ENCODE measurements at places on chromosomes 4 and X. TPM values are rescaled to one million over a fixed set of nuclear protein-coding genes. Genes with fewer than 3 reads are reported as not detected.

DNA sequence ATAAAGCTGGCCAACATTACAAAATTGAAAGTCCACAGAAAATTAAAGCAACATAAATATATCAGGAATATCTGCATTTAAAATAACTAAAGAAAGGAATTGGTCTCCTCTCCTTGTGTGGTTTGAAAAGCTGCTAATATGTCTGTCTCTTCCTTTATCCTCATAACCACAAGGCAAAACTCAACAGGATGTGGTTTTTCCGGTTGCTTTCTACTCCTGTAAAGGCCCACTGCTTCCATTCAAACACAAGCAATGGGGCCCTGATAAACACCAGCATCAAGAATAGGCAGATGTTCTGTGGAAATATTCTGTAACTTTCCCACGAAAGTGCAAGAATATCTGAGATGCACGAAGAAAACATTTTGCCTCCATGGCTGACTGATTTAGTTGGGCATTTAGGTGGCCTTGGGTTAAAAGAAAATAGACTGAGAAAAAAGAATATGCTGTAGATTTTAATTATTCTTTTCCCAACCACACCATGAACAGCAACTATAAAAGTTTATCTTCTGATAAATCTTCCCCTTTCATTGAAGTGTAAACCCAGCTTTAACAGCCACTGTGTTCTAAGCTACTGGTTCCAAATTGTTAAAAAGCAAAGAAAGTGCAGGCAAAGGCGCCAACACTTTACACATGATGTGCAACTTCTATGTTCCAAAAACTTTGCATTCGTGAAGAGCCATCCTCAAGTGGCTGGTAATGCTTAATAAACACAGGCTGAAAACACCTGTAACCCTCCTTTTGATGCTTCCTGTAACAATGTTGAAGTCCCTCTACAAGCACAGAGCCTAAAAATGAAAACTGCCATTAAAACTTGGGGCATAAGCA lies 50.5 kb upstream of the NDST3 start:
- no peak for DNase-seq

GRCh38 chr4:11698846-11699590 lies 270.3 kb upstream of the HS3ST1 start:
- DNase-seq: no peak

SHROOM2 gene
- total RNA-seq: 2.7 TPM

PCDH19 gene
- 0.76 TPM for total RNA-seq

- no peak for DNase-seq
These were observed 366.5 kb downstream of the CXXC4 start for GRCh38 chr4:104128031-104128849.

ZGRF1 gene
- total RNA-seq: 2.8 TPM

DNA sequence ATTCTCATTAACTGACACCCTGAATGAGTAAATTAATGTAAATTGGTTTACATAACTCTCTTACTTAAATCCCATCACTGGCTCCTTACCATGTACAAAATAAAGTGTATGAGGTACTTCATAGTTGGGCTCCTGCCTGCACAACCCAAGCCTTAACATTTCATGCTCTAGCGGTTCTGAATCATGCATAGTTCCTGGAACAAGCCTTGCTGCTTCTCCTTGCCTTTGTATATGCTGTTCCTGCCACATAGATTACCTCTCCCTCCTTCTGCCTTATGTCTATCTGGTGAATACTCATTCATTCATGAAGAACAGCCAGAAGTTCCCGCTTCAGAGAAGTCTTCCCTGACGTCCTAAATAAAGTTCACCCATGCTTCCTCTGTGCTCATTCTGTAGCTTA lies 594.7 kb downstream of the SMARCA1 start:
- DNase-seq: no peak

KDR gene
- 22.3 TPM for total RNA-seq

SULT1B1 gene
- total RNA-seq: 1.6 TPM

C4orf50 gene
- total RNA-seq: 0.03 TPM

GRCh38 chr4:26377328-26378311 lies 56.8 kb downstream of the RBPJ start:
- no peak for DNase-seq

- no peak for DNase-seq
These were observed 154.5 kb downstream of the GPM6A start for GRCh38 chr4:175657571-175657970.

TLR10 gene
- not detected for total RNA-seq

- DNase-seq: no peak
These were observed 1.2 kb upstream of the DNAJB14 start for GRCh38 chr4:99947608-99948007.

- DNase-seq: no peak
These were observed 22.3 kb upstream of the XPNPEP2 start for GRCh38 chrX:129716507-129716906.

HADH gene
- total RNA-seq: 132 TPM

DNA sequence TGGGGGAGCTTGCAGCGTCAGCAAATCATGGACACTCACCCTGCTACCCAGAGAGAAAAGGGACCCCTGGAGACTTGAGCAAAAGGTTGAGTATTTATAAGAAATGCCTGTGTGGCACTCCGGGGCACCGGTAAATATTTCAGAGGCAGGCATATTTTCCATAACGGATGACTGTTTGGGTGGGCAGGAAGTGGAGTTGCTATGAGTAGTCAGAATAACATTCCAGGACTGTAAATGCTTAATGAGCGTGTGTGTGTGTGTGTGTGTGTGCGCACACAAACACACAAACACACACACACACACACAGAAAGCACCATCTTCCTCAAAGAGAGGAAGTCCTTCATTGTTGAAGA lies 74.6 kb downstream of the MXRA5 start:
- DNase-seq: no peak

DNA sequence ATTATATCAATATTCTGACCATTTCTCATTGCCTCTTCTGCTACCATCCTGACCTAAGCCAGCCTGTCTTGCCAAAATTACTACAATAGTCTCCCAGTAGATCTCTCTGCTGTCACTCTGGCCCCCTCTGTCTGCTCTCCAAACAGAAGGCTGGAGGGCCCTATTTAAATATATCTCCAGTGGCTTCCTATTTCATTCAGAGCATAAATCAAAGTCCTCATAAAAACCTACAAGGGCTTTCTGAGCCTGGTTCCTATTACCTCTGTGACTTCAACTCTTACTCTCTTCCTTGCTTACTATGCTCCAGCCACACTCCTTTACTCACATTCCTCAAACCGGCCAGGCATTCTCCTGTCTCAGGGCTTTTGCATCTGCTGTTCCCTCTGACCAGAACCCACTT lies 19.0 kb downstream of the IGSF1 start:
- DNase-seq: no peak

DNA sequence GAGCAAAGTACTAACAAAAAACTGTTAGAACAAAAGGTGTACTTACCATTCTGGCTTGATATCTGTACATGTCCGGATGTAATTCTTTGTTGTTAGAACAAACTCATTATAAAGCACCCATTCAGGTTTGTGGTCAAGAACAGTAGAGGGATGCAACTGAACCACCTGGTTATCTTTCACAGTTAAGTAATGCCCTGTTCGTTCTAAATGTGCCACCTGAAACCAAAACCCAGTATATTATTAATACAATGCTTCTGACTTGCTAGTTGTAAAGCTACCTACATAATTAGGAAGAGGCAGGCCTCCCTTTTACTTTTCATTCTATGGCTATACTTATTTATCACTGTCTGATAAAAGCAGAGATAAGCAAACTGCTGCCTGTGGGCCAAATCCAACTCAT lies 54.8 kb downstream of the DHX15 start:
- DNase-seq: no peak

- DNase-seq: no peak
These were observed 34.0 kb upstream of the RASGEF1B start for GRCh38 chr4:81505726-81506125.

DNA sequence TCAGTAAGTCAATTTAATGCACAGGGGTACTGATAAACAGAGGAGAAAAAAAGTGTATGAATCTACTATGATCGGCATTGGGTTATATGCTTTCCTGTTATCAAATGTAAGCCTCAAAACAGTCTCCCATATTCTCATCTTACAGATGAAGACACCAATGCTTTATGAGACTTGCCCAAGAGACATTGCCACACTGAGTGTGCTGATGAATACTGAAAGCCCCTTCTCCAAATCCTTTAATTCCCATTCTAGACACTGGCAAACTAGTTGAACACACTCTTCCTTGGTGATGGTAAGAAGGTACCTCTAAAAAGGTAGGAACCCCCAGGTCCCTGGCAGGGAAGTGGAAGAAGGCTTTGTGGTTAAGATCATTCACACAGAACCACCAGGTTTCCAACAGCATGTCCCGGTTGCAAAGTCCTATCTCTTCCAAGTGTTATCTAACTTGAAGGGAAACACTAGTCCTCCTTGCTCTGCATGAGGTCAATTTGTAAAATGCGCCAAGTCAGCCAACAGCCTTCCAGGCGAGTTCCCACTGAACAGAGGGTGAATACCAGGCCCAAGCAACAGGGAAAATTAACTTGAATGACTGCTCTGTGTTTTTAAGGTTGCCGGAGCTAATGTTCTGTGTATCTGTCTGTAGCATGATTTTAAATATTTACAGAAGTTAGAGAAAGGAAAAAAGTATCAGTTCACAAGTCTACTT lies 5.1 kb downstream of the SETD7 start:
- DNase-seq: peak; percentile 43

GRCh38 chr4:80097400-80098177 lies 24.6 kb upstream of the ANTXR2 start:
- DNase-seq: peak; percentile 65

DNA sequence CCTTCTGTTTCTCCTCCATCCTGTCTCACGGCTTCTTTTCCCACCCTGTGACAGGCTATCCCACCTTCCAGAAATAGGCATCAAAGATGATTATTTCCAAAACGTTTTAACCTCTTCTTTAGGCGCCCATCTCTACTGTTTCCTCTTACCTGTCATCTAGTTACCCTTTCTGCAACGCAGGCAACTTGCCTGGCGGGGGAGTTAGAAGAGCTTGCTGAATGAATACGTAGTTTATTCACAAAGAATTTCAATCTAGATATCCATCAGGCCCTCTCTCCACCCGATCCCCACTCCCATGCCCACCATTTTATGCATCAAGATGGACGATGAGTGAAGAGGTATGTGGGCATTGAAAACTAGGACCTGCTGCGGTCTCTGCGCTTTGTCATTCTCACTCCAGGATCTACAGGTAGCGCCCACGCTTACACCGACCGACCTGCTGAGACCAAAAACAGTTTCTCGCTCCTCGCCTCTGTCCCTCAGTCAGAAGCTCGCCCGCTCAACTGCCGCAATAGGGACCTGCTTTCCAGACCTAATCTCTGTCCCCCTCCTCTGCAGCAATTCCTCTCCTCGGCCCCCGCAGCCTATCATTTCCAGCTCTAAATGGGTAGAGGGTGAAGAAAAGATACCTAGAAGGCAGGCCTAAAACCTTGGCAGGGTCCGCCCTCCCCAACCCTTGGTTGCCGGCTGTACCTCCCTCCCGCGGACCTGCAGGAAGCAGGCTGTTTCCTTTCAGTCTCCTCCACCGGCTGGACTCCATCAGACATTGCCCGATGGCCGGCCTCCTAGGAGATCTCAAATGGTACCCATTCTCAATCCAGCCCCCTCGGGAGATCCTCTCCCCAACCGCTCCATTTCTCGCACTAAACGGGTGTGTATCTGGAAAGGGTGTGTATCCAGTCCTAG lies 624 bp downstream of the BEX5 start:
- peak; percentile 23 for DNase-seq

- peak; percentile 21 for DNase-seq
These were observed 3.3 kb upstream of the MYOZ2 start for GRCh38 chr4:119132306-119132705.

DNA sequence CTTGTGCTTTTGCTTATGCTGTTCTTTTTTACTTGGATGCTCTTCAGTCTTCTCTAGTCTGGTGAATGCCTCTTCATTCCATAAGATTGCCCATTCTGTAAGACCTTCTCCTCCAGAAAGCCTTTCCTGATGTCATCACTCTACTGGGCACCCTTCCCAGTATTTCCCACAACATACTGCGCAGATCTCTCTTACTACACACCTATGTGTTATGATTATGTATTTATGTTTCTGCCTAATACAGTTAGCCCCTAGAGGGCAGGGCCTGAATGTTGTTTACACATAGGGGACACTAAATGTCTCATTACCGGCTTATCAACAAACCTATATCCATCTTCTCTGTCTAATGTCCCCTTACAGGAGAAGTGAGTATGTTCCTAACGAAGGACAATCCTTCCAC lies 21.1 kb downstream of the AIFM1 start:
- DNase-seq: no peak

TREX2 gene
- not detected for total RNA-seq

- no peak for DNase-seq
These were observed 31.7 kb downstream of the USP9X start for GRCh38 chrX:41116948-41117347.

- DNase-seq: no peak
These were observed 256.6 kb upstream of the NOCT start for GRCh38 chr4:138758876-138759553.

DNA sequence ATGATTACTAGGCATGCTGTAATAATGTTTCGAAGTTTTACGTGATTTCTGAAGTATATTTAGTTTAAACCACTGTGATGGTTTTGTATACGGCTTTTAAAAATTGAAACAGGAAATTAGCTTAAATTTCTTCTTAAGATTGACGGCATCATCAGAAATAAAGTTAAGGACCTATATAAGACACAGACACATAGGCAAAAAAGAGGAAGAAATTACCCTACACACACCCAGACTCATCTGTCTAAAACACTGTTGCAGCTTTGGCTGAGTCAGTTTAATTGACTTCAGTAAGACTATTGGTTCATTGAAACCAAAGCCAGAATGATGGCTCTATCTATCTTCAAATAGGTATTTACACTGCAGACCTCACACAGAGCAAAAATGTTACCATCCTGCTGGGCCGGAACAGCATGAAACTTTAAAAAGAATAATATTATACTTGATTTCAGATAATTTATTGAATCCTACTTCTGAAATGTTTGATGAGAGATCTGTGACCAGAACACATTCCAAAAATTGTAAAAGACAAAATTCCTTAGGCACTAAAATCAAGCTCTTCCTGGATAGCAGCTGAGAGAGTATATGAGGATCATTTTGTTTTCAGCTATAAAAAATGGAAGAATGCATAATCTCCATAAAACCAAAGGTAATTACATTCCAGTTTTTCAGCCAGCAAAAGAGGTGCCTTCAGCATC lies 4.5 kb downstream of the HHIP start:
- no peak for DNase-seq

DNA sequence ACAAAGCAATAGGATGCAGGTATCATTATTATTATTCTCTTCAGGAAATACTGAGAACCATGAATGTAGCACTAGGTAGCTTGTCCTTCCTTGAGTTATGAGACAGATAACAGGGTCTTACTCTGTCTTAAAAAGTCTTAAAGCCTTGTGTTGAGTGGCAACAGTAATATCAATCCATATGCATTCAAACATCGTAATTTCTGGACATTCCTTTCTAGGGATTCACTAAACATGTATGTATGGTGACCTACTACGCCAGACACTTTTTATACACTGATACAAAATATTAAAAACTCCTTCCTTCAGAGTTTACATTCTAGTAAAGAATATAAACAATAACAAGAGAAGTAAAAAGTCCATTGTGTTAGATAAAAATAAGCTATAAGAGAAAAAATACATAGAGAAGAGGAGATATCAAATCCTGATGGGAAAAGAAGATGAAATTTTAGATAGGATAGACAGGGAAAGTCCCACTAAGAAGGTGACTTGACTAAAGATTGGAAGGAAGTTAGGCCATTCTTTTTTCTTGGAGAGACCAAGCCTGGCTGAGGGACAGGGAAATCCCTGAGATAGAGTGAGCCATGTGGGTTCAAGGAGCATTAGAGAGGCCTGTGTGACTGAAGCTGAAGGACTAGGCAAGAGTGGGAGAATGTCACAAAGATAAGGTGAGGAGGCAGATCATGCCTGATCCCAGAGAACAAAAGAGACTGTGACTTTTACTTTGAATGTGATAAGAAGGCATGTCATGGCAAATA lies 5.0 kb upstream of the DDX60L start:
- no peak for DNase-seq

GPRIN3 gene
- 5.7 TPM for total RNA-seq

GRCh38 chrX:136819031-136819703 lies 38.4 kb upstream of the ARHGEF6 start:
- no peak for DNase-seq
